ENCODE measurements at places on chromosomes 11 and 22.

- no peaks in the 10 kb centered on the region for H3K27me3 ChIP-seq
- H3K4me1 ChIP-seq: peaks cover 33% of the 10 kb centered on the region
- H3K4me3 ChIP-seq: peak overlapping the region; percentile 90
Measured at GRCh38 chr22:44181912-44182587, 1.3 kb downstream of the PARVG start.

GRCh38 chr11:46655631-46656030 lies 38.3 kb downstream of the ATG13 start:
- DNase-seq: no peak
- peaks cover 76% of the 10 kb centered on the region for H3K36me3 ChIP-seq
- no peaks in the 10 kb centered on the region for H3K4me1 ChIP-seq
- no peaks in the 10 kb centered on the region for H3K27me3 ChIP-seq
- no peak overlapping the region for H3K4me3 ChIP-seq

DNA sequence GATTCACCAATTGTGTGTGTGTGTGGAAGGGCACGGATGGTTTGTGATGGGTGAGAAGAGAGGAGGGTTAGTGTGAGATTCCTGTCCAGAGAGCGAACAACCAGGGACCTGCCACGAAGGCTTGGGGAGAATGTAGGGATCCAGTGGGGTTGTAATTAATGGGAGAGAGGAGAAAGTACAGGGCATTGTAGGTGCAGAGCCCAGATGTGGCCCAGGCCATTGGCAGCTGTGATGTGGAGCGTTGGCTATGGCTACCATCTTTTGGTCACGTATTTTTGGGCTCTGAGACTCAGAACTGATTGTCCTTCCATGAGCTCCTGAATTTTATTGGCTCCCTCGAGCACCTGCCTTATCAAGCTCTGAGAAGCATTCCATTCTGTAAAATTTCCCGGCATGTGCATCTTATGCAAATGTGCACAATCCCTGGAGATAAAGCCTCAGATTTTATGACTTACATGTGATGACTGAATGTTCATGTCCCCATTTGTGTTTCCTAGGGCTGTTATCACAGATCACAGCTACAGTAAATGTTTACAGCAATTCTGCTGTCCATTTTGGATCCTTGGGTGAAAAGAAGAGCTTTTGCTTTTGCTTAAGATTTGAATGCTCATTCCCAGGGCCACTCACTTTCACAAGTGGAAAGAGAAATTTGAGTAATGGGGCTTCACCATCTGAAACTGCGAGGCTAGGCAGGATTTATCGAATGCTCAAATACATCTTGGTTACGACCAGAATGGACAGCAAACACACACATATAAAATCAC lies 33.1 kb downstream of the SLC5A1 start:
- DNase-seq: no peak
- H3K27me3 ChIP-seq: peaks cover 26% of the 10 kb centered on the region
- H3K4me3 ChIP-seq: no peak overlapping the region
- H3K36me3 ChIP-seq: no peaks in the 10 kb centered on the region
- no peak overlapping the region for H3K27ac ChIP-seq

DNA sequence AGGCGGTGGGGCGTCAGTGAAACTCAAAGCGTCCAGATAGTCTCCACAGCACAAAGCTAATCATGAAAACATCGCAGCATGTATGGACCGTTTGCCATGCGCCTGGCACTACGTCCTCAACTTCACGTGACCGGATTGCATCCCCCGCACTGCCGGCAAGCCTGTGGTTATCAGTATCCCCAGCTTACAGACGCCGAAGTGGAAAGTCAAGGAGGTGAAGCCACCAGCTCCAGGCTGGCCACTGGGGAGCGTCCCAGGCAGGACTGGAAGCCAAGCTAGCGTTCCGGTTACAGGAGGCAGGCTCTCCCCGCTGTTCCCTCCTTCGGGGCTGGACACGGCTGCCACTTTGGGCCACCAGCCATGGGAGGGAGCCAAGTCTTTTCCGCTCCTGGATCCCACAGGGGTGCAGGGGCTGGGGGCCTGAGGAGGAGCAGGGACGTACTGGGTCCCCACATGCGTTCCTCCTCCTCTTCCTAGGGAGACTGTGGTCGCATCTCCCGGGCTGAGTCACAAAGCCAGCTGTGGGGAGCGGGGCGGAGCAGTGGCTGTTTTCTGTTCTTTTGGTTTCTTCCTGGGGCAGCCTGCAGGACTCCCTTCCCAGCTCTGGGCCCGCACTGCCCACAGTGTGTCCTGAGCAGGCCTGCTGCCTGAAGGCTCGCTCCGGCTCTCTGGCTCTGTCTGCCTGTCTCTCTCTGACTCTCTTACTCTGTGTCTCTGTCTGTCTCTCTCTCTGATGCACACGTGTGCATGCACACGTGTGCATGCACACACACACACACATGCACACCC lies 4.3 kb upstream of the OSBPL5 start:
- peak overlapping the region; percentile 58 for H3K4me3 ChIP-seq
- peak; percentile 50 for DNase-seq
- H3K27me3 ChIP-seq: peaks cover 62% of the 10 kb centered on the region
- no peaks in the 10 kb centered on the region for H3K36me3 ChIP-seq

GRCh38 chr11:20493340-20493739 lies 105.8 kb downstream of the PRMT3 start:
- peaks cover 85% of the 10 kb centered on the region for H3K36me3 ChIP-seq
- H3K27ac ChIP-seq: no peak overlapping the region
- no peak for DNase-seq
- no peaks in the 10 kb centered on the region for H3K27me3 ChIP-seq

- DNase-seq: no peak
- no peak overlapping the region for H3K4me3 ChIP-seq
- H3K27me3 ChIP-seq: peaks cover 13% of the 10 kb centered on the region
- no peak overlapping the region for H3K27ac ChIP-seq
- no peaks in the 10 kb centered on the region for H3K4me1 ChIP-seq
Measured at GRCh38 chr11:71285111-71285510, 32.7 kb upstream of the SHANK2 start.

- no peak overlapping the region for H3K4me3 ChIP-seq
- H3K36me3 ChIP-seq: no peaks in the 10 kb centered on the region
- no peaks in the 10 kb centered on the region for H3K27me3 ChIP-seq
- H3K27ac ChIP-seq: no peak overlapping the region
- no peak for DNase-seq
Measured at GRCh38 chr22:33838644-33839043, 81.6 kb downstream of the LARGE1 start.

- peaks cover 14% of the 10 kb centered on the region for H3K27me3 ChIP-seq
- H3K4me1 ChIP-seq: peaks cover 49% of the 10 kb centered on the region
- peak within 1 kb of the TSS; percentile 91 for H3K27ac ChIP-seq
- peak; percentile 77 for DNase-seq
- peaks cover 2% of the 10 kb centered on the region for H3K36me3 ChIP-seq
Measured at GRCh38 chr11:68213135-68213515, at the start of gene KMT5B. Gene KMT5B (minus strand): TSS chr11:68213296. CDS start chr11:68190076, 23,220 bp downstream.

GRCh38 chr11:117465236-117465997 lies 137.8 kb downstream of the CEP164 start:
- no peak for DNase-seq
- H3K4me1 ChIP-seq: no peaks in the 10 kb centered on the region
- H3K27me3 ChIP-seq: no peaks in the 10 kb centered on the region
- no peak overlapping the region for H3K27ac ChIP-seq
- no peaks in the 10 kb centered on the region for H3K36me3 ChIP-seq
- no peak overlapping the region for H3K4me3 ChIP-seq

GRCh38 chr22:29037340-29037932 lies 24.2 kb downstream of the C22orf31 start:
- peaks cover 1% of the 10 kb centered on the region for H3K4me1 ChIP-seq
- H3K27me3 ChIP-seq: peaks cover 39% of the 10 kb centered on the region
- no peak for DNase-seq
- no peaks in the 10 kb centered on the region for H3K36me3 ChIP-seq
- H3K27ac ChIP-seq: no peak overlapping the region
- no peak overlapping the region for H3K4me3 ChIP-seq

- peaks cover 33% of the 10 kb centered on the region for H3K4me1 ChIP-seq
- DNase-seq: peak; percentile 75
- peak overlapping the region; percentile 66 for H3K27ac ChIP-seq
- no peaks in the 10 kb centered on the region for H3K27me3 ChIP-seq
- peak overlapping the region; percentile 85 for H3K4me3 ChIP-seq
Measured at GRCh38 chr22:43152357-43153071, 1.2 kb downstream of the TSPO start.

- H3K4me1 ChIP-seq: peaks cover 7% of the 10 kb centered on the region
- no peak overlapping the region for H3K27ac ChIP-seq
- H3K27me3 ChIP-seq: no peaks in the 10 kb centered on the region
- H3K36me3 ChIP-seq: no peaks in the 10 kb centered on the region
Measured at GRCh38 chr11:11308249-11308648, 44.8 kb downstream of the CSNK2A3 start.

GRCh38 chr11:68932933-68933577 lies 29.4 kb downstream of the IGHMBP2 start:
- H3K27ac ChIP-seq: no peak overlapping the region
- no peak overlapping the region for H3K4me3 ChIP-seq
- peaks cover 86% of the 10 kb centered on the region for H3K36me3 ChIP-seq

GRCh38 chr11:95991101-95991500 lies 67.2 kb upstream of the MTMR2 start:
- H3K4me3 ChIP-seq: no peak overlapping the region
- H3K27me3 ChIP-seq: no peaks in the 10 kb centered on the region
- H3K4me1 ChIP-seq: peaks cover 24% of the 10 kb centered on the region
- DNase-seq: no peak

GRCh38 chr11:20221566-20221965 lies 61.3 kb upstream of the DBX1 start:
- H3K27ac ChIP-seq: no peak overlapping the region
- H3K27me3 ChIP-seq: peaks cover 25% of the 10 kb centered on the region
- H3K36me3 ChIP-seq: no peaks in the 10 kb centered on the region

- peaks cover 13% of the 10 kb centered on the region for H3K27me3 ChIP-seq
- no peak overlapping the region for H3K4me3 ChIP-seq
- H3K27ac ChIP-seq: peak overlapping the region; percentile 67
- no peak for DNase-seq
- H3K4me1 ChIP-seq: peaks cover 30% of the 10 kb centered on the region
Measured at GRCh38 chr11:2932850-2933251, 3.6 kb upstream of the PHLDA2 start.

- peaks cover 2% of the 10 kb centered on the region for H3K27me3 ChIP-seq
- H3K4me3 ChIP-seq: no peak overlapping the region
- no peak overlapping the region for H3K27ac ChIP-seq
- DNase-seq: no peak
- H3K36me3 ChIP-seq: no peaks in the 10 kb centered on the region
Measured at GRCh38 chr11:132185726-132186592, 815.5 kb downstream of the NTM start.

DNA sequence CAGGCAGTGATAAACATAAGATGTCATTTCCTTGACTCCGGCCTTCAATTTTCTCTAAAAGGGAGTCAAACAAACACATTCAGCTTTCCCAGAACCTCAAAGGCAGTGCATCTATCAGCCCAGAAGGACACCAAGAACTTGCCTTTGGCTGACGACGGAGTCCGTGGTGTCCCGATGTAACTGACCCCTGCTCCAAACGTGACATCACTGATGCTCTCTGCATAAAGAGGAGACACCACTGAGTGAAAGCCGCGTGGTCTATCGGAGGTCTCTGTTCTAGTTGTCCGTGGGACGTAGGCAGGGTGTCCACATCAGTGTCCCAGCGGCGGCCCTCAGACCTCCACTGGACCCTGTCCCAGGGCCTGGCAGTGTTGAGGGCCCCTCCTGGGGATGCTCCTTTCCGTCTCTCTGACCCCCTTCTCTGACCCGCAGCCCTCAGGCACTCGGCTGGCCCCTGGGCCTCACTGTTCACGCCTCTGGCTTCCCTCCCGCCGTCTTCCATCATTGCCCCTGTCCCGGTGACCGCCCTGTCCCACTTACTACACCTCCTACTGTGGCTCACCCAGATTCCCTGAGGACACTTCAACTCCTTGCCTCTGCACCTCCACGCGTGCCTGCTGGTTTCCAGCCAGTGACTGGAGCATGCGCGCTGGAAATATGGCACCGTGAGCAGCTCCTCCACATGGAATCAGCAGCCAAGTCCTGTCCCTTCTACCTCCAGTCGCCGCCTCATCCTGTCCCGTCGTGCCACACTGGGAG lies 70.4 kb downstream of the NCAPD3 start:
- no peak overlapping the region for H3K27ac ChIP-seq
- DNase-seq: no peak
- no peaks in the 10 kb centered on the region for H3K27me3 ChIP-seq
- H3K36me3 ChIP-seq: peaks cover 94% of the 10 kb centered on the region

DNA sequence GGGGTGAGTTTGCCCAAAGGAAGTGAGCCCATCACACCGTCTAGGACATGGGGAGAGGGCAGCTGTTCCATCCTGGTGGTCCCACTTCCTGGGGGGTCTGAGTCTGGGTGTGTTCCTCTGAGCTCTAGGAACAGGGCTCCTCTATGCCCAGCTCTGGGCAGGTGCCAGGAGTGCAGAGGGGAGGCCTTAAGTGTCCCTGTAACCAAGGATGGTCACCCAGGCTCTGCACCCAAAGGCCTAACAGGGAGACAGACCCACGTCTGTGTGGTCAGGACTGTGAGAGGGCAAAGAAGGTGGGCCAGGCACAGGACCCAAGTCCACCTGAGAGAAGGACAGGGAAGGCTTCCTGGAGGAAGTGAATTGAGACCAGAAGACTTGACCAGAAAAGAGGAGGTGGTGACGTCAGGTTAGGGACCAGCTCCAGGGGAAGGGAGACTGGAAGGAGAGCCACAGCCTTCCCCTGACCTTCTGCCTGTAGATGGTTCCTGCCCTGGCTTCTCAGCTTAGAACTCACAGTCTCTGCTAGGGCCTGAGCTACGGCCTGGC lies 11.3 kb upstream of the TCF20 start:
- no peak overlapping the region for H3K27ac ChIP-seq
- H3K4me1 ChIP-seq: peaks cover 28% of the 10 kb centered on the region
- no peak overlapping the region for H3K4me3 ChIP-seq
- peaks cover 6% of the 10 kb centered on the region for H3K27me3 ChIP-seq

- DNase-seq: no peak
- no peak overlapping the region for H3K4me3 ChIP-seq
- peaks cover 24% of the 10 kb centered on the region for H3K27me3 ChIP-seq
- H3K36me3 ChIP-seq: no peaks in the 10 kb centered on the region
Measured at GRCh38 chr22:35212009-35212408, 45.3 kb upstream of the HMGXB4 start.
